Natural killer cell (primary cell): ENCODE measurements at places on chromosomes 5 and 9. TPM values are rescaled to one million over a fixed set of nuclear protein-coding genes. Genes with fewer than 3 reads are reported as not detected.

The PCDHGA12 gene
- total RNA-seq, result 1.1 TPM

The RNF208 gene
- total RNA-seq, result 0.82 TPM

The LHX3 gene
- not detected for total RNA-seq

The CDH9 gene
- not detected for total RNA-seq

The AGXT2 gene
- total RNA-seq, result not detected
